Stimulated activated CD8-positive, alpha-beta memory T cell treated with anti-CD3 and anti-CD28 coated beads, Interleukin-4, amount 100 ng/mL, for 1 hour (primary cell): ENCODE measurements at places on chromosomes 2 and 18.

DNA sequence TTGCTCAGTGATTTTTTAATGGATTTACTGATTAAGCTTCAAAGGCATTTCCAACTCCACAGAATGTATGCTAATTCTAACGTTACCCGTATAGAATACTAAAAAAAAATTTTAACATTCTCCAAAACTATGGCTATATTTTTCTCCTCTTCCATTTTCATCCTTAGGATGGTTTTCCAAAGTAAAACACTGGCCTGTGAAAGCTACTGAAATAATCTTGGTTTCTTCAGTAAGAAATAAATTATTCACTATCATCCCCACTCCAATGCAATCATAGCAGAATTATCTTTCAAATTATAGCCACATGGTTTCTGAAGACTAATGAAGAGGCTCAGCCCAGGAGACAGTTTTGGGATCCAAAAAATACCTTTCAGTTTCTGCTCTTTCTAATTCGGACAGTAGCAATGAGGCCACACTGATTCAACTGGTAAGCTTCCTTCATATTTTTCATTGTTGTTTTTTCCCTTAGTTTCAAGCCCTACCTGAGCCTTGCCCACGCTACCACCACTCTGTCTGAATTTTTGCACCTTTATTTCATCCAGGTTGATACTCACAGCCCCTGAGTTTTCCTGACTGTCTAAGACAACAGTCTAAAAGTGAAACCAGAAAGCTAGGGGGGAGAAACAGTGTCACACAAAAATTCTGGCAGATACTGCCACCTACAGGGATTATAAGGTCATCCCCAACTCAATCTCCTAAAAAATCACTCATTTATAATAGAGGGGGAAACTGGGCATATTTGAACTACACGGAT, 887.9 kb downstream of the NRXN1 start:
- no peak for DNase-seq

GRCh38 chr18:24157855-24158254, 19.0 kb downstream of the CABYR start:
- no peak for DNase-seq

- DNase-seq: no peak
These were observed 22.1 kb upstream of the LBH start for GRCh38 chr2:30209227-30209626.

DNA sequence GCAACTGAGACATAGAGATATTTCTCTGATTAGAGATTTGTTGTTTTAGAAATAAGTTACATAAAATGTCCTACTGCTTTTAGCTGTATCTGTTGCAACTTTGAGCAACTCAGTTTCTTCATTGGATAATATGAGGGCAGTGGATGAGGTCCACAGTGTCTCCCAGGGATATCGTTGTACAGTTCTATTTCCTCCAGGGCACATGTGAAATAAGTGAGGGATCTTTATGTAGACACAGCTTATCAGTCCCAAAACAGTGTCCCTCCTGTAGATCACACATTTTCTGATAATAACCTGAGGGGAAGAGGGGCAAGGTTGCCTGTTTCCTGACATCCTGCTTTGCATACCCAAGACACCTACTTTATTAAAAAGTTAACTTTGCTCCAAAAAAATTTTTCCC, 1231.2 kb upstream of the ZEB2 start:
- no peak for DNase-seq

GRCh38 chr2:215531284-215531683, 95.4 kb upstream of the FN1 start:
- DNase-seq: no peak

DNA sequence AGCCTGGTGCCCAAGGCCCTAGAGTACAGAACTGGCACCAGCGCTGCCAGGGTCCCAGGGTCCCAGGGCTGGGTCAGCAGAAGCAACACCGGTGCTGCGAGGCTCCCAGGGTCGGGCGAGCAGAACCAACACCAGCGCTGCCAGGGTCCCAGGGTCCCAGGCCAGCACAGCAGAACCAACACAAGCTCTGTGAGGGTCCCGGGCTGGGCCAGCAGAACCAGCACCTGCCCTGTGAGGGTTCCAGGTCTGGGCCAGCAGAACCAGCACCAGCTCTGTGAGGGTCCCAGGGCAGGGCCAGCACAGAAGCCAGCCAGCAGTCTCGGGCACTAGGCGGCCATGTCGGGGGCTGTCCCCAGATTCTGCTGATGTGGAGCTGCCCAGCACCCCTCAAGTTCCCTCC, 93.1 kb downstream of the GALR1 start:
- DNase-seq: no peak

DNA sequence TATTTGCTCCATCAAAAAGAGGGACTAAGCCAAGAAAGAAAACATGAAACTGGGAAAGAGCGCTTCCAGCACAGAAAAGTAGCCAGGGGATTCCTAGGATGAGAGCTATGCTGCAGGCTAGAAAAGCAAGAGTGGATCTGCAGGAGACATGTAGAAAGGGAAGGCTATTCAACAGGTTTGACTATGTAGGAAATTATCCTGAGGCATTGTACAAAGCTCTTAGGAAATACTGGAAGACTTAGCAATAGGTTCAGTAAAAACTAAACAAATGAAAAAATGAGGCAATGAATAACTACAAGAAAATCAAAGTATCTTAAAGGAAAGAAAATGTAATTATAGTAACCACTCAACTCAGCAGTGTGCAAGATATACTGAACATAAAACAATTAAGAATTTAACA, 229.5 kb upstream of the FBXO11 start:
- DNase-seq: no peak

- no peak for DNase-seq
These were observed 24.6 kb upstream of the KCMF1 start for GRCh38 chr2:84946204-84947009.

GRCh38 chr2:195057001-195057400, 600.0 kb upstream of the SLC39A10 start:
- DNase-seq: no peak

DNA sequence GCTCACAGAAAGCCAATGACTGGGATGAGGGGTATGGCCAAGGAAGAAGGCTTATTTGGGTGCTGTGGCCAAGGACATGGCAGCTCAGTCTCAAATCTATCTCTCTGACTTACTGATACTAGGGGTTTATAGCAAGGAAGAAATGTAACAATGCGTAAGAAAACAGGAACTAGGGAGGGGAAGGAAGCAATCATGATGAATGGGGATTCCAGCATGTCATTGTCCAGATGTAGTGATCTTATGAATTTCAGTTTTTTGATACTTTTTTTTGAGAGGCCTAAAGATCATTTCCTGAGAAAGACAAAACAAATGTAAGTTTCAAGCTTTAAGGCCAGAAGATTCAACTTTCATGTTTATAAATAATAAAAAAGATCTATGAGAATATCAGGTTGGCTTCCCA, 298.6 kb upstream of the FAM98A start:
- DNase-seq: no peak

DNA sequence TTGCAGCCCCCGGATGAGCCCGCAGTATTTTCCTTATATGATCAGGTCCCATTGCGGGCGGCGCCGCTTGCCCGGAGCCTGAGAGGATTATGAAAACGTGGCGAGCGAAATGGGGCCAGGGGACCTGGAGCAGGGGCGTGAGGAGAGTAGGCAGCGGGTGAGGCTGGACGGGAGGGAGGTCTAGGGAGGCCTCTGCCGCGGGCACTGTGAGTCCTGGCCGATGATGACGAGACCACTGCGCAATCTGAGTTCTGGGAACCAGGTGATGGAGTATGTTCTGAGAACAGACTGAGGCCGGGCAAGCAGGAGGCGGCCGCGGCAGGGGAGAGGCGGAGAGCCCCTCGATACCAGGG, 790 bp upstream of the ACAA2 start:
- DNase-seq: peak; percentile 16

GRCh38 chr2:47321411-47322031, 81.4 kb upstream of the MSH2 start:
- no peak for DNase-seq

DNA sequence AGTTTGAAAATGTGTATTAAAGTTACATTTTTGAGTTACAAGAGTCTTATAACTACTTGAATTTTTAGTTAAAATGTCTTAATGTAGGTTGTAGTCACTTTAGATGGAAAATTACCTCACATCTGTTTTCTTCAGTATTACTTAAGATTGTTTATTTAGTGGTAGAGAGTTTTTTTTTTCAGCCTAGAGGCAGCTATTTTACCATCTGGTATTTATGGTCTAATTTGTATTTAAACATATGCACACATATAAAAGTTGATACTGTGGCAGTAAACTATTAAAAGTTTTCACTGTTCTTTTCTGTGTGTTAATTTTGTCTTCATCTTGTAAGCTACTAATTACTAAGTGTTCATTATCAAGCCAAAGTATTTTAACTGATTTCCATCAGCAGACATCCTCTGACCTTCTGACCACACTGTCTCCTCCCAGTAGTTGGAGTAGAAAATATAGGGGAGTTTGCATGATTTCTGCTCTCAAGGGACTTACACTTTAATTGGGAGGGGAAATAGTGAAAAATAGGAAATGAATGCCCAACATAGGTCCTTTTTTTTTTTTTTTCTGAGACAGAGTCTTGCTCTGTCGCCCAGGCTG, 4.3 kb downstream of the PMAIP1 start:
- no peak for DNase-seq

GRCh38 chr2:204849892-204850291, 304.6 kb downstream of the PARD3B start:
- DNase-seq: no peak

GRCh38 chr2:23628926-23629771, 244.2 kb downstream of the KLHL29 start:
- DNase-seq: no peak

DNA sequence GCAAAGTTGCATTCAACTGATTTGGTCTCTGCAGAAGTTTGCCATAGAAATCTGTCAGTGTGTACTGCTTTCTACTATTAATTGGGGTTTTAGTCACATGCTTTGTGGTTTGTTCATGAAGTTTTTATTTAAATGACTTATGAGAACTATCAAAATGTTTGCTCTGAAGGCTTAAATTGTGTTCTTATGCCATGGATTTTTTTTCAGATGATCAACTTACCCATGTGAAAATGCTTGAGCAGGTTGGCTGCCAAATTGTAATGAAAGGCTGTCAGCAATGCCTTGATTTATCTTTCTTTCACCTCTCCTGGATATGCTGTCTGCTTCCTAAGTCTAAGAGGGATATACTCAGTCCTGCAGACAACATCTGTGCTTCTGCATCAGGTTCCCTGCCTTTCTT, 50.7 kb downstream of the FMNL2 start:
- DNase-seq: no peak

DNA sequence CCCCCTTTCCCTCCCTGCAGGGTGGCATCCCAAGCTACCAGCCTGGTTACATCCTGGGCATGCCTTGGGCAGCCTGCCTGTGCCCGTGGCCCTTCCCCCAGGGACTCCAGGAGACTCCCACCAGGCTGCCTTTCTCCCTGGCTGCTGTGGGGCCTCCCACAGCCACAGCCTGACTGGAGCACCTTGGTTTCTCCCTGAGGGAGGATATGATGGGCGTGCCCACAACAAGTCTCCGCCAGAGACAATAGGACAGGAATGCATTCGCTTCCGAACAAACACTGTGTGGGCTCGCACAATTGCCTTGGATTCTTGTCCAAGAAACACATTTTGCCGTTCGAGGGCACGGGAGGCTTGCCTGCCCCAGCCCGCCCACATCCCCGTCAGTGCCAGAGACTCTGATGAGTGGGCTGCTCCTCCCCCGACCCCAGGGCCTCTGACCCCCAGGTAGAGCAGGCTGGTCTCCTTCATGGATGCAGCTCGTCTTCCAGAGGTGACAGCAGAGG, 102.1 kb downstream of the SMAD7 start:
- no peak for DNase-seq

GRCh38 chr2:126963390-126963789, 64.7 kb downstream of the TEX51 start:
- DNase-seq: no peak

GRCh38 chr2:24576617-24577016, 85.6 kb downstream of the NCOA1 start:
- DNase-seq: no peak

GRCh38 chr2:150169237-150169629, 318.2 kb downstream of the RND3 start:
- DNase-seq: no peak

GRCh38 chr2:227082286-227082685, 81.7 kb downstream of the COL4A4 start:
- no peak for DNase-seq

GRCh38 chr2:133954636-133955035, 299.2 kb upstream of the MGAT5 start:
- DNase-seq: no peak

DNA sequence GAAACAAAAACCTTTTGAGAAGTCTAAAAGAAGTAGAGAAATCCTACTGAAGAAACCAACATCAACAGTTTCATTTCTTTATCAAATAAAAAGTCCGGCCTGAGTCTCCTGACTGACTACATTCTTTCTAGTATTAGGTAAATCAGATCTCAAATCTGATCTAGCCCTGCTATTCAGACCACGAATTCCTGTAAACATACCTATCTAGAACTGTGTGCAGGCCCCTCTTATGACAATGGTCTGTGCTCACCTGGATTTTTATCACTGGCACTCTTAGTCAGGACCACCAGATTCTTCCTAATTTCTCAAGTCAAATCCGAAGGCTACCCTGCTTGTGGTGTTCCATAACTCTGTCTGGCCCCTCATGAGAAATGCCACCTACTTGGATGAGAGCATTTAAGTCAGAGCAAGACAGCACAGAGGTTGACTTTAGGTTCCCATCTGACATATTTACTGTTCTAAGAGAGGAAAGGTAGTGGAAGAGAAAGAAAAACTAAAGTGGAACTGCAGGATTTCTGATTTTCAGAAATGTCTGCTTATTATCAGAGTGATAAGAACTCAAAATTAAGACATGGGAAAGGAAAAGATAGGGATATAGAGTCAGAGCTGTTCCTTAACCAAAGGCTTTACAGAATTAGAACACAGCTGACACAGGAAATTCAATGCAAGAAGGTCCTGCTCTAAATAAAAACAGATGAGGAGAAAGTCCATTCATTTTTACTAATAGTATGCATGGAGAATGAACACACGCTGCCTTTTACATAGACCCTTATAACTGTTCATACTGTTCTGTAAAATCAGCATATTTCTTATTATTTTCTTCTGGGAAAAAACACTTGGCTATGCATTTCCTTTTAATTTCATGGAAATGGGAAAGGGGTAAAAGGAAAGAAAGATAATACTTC, 56.5 kb downstream of the SLC8A1 start:
- DNase-seq: no peak

GRCh38 chr2:131369954-131370353, 6.0 kb upstream of the RAB6D start:
- no peak for DNase-seq

DNA sequence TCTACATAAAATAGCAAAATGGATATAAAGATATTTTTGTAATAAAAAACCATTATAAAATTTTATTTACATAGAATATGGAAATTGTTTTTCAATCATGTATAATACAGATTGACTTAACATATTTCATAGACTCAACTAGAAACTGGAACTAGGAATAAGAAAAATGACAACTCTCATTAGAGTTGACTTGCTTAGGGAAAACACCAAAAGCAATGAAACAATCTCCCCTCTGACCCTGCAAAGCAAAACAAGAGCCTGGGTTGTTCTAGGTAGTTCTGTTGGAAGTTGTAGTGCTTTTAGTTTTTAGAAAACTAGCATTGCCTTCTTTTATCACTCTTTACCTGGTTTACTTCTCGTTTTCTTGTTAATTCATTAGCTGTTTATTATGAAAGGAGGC, 32.2 kb upstream of the MTIF2 start:
- DNase-seq: no peak

- DNase-seq: no peak
These were observed 5.7 kb downstream of the GPATCH11 start for GRCh38 chr2:37090019-37090477.

GRCh38 chr2:10771786-10772185, 40.8 kb downstream of the PDIA6 start:
- no peak for DNase-seq

GRCh38 chr2:241030883-241031282, 32.5 kb downstream of the SNED1 start:
- no peak for DNase-seq
